ENCODE measurements at places on chromosomes 2 and 18.

DNA sequence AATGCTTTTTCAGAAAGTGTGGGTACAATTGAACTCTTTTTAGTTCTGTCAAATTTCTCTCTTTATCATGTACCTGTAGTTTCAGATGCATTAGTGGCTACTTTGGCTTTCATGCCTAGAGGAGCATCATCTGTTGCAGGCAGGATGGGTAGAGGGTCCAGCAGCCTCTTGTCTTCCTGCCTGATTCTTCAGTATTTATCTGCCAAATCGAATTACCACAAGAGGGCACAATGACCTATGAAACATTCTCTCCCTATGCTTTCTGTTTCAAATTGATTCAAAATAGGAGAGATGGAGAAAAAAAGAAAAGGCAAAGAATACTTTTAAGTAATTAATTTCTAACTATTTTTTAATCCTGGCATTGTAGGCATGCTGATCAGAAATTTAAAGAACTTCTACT, 477.2 kb downstream of the TRIB2 start:
- no peak for DNase-seq

DNA sequence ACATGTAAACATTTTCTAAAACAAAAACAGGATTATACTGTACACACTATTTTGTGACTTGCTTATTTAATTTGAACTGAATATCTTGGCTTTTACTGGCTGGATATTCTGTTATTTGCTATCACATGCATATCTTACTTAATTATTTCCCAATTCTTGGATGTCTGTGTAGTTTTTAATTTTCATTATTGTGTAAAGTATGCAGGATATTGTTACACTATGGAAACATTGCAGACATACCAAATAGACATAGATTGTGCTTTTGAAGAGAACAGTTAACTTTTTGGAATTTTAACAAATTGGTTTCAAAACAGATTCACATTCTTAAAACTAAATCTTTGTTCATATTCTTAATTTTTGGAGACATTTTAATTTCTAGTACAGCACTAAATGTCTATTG, 2.1 kb downstream of the PHOSPHO2 start:
- no peak for DNase-seq

GRCh38 chr2:42663106-42663780, 94.8 kb downstream of the MTA3 start:
- peak; percentile 52 for DNase-seq

GRCh38 chr2:125961739-125962138, 694.2 kb upstream of the GYPC start:
- DNase-seq: no peak

- DNase-seq: peak; percentile 80
Measured at GRCh38 chr2:127400533-127400896, 12.7 kb upstream of the MAP3K2 start.

DNA sequence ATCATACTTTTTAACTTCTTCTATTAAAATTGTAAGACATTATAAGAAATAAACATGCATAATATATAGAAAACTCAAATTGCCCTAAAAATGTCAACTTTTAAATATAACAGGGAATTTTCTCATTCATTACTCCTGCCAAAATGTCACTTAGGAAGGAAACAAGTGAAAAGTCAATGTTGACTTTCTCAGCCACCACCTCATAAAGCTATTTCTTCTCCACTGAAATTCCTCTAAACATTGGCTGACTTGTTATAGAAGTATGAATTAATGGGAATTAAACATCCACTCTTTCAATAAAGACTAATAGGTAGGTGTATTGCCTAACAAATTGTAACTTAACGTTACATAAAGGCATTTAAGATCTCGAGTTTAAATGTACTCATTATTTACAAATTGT, 499.7 kb upstream of the SYT4 start:
- no peak for DNase-seq

GRCh38 chr2:106959975-106960682, 74.2 kb upstream of the ST6GAL2 start:
- DNase-seq: no peak

GRCh38 chr18:67023059-67023458, 419.2 kb upstream of the CDH19 start:
- no peak for DNase-seq

DNA sequence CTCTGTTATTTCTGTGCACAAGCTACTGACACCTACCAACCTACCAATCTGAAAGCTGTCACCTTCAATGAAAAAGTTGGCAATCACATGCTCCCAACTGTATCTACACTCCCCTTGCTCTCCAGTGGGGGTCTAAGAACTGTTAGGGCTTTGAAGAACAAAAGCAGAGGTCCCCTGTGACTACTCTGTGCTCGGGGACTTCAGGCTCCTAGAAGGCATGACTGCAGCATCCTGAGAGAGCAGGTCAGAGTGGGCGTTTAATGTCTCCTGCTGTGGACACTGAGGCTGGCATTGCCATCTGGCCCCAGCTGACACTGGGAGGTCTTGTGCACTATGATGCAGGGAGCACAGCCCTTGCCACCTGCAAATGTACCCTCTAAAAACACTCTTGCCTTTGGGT, 93.3 kb downstream of the ACTR2 start:
- no peak for DNase-seq

- no peak for DNase-seq
Measured at GRCh38 chr2:216936954-216937357, 77.1 kb upstream of the TNP1 start.

Data from colonic mucosa (tissue), 4 donors.